Foreskin melanocyte (primary cell): ENCODE measurements at places on chromosomes 3 and 15.

- no peak for DNase-seq
Observed at GRCh38 chr3:13546667-13547171, 2.2 kb upstream of the FBLN2 start.

GRCh38 chr3:148243609-148244008 lies 454.1 kb upstream of the AGTR1 start:
- DNase-seq, result no peak

- no peak for DNase-seq
Observed at GRCh38 chr3:197021729-197022404, 7.8 kb downstream of the MELTF start.

- DNase-seq, result no peak
Observed at GRCh38 chr15:41945731-41946130, 26.6 kb downstream of the EHD4 start.

- DNase-seq, result no peak
Observed at GRCh38 chr3:73271-73670, 123.3 kb upstream of the CHL1 start.

GRCh38 chr3:185021256-185021655 lies 131.6 kb downstream of the C3orf70 start:
- DNase-seq, result no peak
